PC-9 (cell line): ENCODE measurements at places on chromosomes 16 and 17.

- no peak for DNase-seq
Observed at GRCh38 chr16:56298948-56299596, 107.8 kb downstream of the GNAO1 start.

- DNase-seq: no peak
Observed at GRCh38 chr16:68300734-68301459, 9.8 kb downstream of the SLC7A6OS start.

- DNase-seq: no peak
Observed at GRCh38 chr17:38861399-38861843, 7.9 kb upstream of the RPL23 start.

DNA sequence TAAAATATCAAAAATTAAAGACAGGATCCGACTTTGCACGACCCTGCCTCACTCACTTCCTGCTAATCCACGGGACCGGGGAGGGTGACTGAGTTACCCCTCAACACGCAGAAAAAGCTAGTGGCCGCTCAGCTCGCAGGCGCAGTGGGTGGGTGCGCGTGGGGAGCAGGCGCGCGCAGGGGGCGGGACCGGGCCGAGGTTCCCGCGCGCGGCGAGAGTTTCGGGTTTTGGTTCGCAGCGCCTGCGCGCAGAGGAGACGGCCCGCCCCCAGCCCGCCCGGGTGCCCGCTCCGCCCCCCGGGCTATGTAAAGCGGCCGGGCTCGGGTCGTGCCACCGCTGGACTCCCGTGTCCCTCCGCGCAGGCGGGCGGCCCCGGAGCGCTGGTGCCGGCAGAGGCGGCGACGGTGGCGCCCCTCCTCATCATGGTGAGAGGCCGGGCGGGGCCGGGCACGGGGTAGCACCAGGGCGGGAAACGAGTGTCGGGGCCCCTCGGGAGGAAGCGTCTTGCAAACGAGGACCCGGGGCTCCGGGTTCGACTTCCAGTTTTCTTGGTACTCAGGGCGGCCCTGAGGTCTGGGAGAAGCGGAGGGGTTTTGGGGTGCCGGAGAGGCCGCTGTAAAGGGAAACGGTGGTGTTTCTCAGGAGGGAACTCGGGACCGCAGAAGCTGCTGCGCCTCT lies at the start of gene CNP:
TSS of gene CNP (plus strand) at position 333 of the 678 bp plus-strand sequence. CDS start at position 423, 90 bp downstream.
- DNase-seq: peak; percentile 69

GRCh38 chr16:22267764-22268163 lies 29.4 kb upstream of the POLR3E start:
- DNase-seq: no peak

- DNase-seq: no peak
Observed at GRCh38 chr16:79598348-79599181, 2.0 kb downstream of the MAF start.

GRCh38 chr17:38534498-38534885 lies 71.3 kb downstream of the SRCIN1 start:
- DNase-seq: no peak

DNA sequence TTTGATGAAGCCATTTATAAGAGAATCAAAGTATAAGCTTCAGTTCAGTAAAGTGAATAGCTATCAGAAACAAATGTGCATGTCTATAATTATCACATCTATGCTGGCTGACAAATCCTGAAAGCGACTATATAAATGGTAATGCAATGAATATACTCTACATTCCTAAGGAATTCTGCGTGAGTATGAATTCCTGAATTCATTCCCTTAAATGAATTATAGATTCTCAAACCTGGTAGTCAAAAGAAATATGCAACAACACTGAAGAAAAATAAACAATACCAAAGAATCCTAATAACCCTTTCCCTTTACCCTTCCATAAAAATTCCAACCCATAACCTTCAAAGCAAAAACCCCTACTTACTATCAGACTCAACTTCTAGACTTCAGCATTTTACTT lies 416.6 kb upstream of the PMFBP1 start:
- no peak for DNase-seq

DNA sequence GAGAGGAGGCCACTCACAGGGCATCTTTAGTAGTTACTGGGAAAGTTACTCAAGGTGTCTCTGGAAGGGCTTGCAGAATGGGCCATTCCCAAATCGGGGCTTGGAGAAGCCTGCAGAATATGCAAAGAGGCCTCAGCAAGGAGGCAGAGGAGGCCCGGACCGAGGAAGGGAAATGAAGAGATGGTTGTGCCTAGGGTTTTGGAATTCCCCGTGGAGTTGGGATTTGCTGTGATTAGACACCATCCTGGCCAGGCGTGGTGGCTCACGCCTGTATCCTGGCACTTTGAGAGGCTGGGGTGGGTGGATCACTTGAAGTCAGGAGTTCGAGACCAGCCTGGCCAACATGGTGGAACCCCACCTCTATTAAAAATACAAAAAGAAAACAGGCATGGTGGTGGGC lies 193.0 kb downstream of the IRF8 start:
- no peak for DNase-seq

DNA sequence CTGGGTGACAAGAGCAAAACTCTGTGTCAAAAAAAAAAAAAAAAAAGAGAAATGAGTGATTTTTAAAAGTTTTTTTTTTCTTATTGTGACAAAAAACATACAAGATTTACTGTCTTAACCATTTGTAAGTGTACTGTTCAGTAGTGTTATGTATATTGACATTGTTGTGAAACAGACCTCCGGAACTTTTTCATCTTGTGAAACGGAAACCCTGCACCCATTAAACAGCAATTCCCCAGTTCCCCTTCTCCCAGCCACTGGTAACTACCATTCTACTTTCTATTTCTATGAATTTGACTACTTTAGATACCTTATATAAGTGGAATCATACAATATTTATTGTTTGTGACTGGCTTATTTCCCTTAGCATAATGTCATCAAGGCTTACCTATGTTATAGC lies 18.7 kb downstream of the DUS2 start:
- no peak for DNase-seq
